ENCODE measurements at places on chromosomes 11 and 22.

GRCh38 chr11:117823294-117823945, 1.1 kb downstream of the FXYD2 start:
- no peak for DNase-seq

DNA sequence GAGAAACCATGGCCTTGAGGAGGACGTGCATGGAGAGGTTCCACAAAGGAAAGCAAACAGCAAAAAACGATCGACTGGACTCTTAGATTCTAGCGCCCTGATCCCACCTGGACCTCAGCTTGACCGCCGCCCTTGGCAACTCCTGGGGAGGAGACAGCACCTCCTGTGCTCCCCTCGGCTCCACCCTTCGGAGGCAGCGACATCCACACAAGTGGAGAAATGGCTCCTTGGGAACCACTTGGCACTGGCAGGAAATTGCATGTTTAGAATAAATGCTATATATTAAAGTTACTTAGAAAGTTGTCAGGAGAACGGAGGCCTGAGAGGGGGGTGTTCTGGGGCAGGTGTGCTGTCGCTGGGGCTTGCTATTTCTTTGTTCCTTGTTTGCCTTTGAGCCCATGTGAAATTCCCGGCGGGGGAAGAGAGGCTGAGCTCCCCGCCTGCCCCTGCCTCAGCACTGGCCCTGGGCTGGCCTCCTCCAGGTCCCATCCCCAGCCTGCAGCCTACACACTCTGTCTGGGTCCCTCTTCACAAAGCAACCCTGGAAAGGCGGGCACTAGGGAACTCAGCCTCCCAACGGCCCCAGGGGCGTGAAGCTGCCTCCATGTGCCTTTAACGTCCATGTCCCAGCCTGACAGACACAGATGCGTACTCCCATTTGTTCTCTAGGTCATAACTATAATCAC, 395.3 kb downstream of the BRD1 start:
- no peak for DNase-seq

GRCh38 chr11:120710354-120711131, 199.0 kb downstream of the GRIK4 start:
- DNase-seq = no peak

DNA sequence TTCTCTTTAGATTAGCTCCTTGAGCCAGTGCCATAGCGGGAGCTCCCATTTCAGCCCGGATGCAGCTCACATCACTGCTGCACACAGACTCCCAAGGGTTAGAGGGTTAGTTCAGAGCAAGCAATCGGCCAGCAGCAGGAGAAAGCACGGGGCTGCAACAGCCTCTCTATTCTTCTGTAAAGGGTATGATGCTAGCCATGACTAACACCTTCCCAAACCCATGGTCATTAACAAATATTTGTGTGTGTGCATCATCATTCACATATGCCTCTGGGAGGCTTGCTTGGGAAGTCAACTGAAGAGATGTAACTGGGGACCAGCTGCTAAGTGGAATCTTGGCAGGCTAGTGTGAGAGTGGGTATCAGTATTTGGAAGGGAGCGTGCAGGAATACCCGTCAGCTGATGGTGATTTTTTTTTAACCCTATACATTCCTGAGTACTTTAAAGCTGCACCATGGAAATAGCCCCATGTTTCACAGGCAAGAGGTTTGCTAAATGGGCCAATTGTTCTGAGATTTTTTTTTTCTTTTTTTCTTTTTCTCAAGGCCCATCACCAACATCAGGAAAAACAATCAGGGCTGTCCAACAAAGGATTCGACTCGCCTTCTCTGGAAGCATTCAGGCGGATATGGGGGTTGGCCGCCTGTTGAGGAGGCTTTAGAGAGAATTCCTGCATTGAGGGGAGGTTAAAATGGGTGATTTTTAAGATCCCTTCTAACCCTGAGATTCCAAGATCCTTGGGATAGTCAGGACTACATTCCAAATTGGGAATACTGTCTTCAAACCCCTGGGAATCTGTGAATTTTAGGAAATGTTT, 33.2 kb upstream of the CCDC89 start:
- no peak for DNase-seq

DNA sequence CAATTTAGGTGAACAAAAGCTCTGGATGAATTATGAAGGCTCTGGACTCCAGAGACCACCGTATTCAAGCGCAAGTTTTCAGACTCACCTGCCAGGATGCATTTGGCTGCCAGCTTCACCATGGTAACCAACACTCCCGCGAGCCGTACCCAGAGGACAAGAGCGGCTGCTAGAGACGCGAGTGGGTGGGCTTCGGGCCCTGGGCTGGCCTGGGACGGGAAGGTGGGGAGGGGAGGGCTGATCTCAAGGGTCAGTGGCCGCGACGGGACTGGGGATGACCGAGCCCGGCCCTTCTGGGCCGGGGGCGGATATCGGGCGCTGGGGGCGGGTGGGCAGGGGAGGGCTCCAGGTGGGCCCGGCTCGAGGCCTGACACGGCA, 344 bp downstream of the IFT27 start:
- no peak for DNase-seq

DNA sequence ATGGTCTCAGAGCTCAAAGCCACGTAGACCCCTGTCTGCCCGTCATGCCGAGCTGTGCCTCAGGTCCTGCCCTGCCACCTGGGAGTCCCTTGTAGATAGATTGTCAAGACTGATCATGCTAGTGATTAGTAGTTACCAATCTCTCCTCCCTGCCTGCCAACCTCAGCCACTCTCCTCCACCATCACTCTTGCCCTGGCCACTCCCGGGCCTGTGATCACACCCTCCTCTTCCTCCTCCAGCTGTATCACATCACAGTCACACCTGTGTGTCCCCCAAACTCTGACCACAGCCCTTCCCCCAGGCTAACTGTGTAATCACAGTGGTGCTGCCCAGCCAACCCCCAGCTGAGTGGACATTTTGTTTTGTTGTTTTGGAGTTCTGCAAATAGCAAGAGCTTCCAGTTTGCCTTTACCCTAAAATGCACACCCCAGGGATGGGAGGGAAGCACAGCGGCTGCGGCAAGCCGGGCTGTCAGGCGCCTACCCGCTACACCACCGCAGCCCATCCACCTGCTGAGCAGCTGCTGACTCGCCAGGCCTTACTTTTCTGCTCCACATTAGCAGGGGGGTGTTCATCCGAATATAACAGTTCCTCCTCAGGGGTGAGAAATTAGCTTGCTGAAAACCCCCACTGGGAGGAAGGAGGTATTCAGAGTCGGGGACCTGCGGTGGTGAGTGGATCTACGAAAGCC, 45.8 kb downstream of the LRFN4 start:
- DNase-seq = no peak

DNA sequence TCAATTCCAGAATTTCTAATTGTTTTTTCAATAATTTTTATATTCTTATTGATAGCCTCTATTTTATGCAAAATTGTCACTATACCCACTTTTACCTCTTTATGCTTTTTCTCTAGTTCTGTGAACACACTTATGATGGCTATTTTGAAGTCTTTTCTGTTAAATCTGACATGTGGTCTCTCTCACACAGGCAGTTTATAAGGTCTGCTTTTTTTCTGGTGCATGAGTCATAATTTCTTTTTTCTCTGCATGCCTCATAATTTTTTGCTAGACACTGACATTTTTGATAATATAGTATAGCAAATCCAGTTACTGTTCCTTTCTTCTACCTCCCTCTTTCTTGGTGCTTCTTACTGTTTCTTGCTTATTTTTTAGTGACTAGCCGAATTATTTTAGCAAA, 36.0 kb downstream of the ZBTB44 start:
- no peak for DNase-seq

- no peak for DNase-seq
These were observed 45.1 kb downstream of the C11orf96 start for GRCh38 chr11:43987384-43988039.

All from stimulated activated CD4-positive, alpha-beta T cell treated with anti-CD3 and anti-CD28 coated beads, Interleukin-1b, Interleukin-23, amount 100 ng/mL, for 1 hour (primary cell).